ENCODE measurements at places on chromosomes 11 and 22.

DNA sequence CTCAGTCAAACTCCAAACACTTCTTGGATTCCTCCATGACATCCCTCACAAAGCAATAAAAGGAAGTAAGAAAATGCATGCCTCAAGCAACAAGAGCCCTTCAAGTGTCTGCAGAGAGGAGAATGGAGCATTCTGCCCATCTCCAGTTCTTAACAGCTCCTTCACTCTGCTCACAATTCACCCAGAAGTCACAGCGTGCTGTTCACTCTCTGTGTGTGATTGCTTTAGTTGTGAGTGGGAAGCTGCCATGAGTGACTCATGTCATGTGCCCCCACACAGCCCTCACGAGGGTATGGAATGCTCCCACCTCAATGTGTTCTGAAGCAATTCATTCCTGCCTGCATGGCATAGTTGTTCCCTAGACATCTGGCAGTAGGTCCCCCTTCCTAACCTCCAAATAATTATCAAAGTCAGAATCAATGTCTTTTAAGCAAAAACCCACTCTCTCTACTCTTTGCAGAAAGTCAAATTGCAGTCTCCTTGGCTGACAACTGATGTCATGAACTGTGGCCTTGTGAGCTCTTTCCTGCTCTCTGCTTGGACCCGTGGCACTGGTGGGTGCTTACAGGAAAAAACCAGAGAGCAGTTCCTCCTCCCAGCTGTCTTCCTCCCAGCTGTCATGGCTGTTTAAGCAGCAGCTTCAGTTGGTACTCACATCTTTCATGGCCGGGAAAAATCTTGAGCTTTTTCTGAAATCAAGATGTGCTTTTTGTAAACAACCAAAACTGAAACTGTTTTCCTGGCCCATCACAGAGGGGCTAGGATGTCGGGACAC is 112.1 kb upstream of the SPON1 start:
- DNase-seq, result no peak

GRCh38 chr22:20650294-20651207 is 123.4 kb upstream of the SERPIND1 start:
- DNase-seq, result no peak

DNA sequence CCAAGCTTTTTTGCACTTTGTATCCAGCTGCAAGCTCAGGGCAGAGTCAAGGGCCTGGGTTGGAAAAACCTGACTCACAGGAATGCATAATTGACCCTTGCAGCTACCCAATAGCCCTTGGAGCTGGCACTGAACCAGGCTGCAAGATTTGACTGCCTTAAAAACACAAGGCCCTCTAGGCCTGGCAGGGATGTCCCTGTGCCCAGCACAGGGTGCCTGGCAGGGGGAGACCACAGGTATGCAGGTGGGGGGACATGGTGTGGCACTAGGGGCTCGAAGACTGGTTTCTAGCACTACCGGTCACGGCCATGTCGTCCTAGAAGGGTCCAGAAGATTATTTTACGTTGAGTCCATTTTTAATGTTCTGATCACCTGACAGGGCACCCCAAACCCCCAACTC is 30.2 kb downstream of the SBF1 start:
- no peak for DNase-seq

DNA sequence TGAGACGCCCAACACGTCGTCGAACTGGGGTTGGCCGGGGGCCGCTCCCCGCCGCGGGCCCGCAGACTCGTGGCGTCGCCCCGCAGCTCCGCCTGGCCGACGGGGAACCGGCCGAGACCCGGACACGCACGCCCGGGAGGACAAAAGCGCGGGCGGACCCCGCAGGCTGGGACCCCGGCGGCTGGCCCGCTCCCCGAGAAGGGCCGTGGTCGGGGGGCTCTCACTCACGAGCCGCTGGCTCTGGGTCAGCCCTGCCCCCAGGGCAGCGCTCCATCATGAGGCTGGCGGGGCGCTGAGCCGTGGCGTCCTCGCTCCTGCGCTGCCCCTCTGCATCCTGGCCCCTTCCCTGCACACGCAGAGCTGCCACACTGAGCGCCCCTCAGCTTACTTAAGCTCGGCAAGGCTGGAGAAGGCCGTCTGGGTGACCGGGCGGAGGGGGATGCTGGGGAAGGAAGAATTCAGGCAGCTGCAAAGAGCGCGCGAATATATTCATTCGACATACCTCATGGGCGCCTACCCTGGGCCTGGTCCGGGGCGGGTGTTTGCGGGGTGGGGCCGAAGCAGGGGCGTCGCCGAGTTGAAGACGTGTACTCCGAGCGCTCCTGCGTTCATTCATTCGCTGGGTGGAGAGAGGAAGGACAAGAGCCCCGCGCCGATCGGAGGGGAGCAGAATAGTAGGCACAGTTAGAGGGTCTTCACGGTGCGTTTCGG is 579 bp upstream of the CYB5R2 start:
- DNase-seq, result no peak

GRCh38 chr11:65854161-65854592 is 3.8 kb downstream of the CFL1 start:
- DNase-seq, result no peak

GRCh38 chr11:74154620-74155281 is 16.1 kb downstream of the C2CD3 start:
- no peak for DNase-seq

DNA sequence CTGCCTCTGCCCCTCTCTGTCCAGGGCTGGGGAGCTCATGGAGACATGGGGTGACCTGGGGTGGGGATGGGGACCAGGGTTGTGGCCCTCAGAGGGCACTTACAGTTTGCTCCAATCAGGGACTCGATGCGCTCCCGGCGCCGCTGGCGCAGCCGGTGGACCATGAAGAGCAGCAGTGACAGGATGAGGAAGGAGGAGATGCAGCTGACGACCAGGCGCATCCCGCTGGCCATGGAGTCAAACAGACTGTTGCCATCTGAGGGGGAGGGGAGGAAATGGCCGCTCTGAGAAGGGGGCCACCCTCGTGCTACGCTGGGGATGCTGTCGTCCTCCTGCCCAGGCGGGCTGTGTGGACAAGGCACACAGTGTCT is 80.5 kb downstream of the DGCR2 start:
- no peak for DNase-seq

DNA sequence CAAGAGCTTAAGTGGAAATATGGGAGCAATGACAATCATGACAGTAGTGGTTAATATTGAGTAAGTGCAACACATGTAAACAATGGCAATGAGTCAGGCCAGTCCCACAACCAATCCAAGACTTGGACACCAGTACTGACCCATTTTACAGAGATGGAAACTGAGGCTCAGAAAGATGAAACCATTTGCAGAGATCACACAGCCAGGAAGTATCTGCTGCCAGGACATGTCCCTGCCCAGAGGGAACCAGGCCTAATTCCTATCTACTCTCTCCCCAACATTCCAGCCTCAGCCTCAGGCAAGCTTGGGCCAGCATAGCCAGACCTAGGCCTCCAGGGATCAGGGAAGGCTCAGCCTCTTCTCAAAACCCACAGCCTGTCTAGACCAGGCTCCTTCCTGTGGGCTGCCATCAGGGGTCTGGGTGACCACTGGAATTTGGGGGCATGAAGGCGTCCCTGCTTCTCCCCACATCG is 395.1 kb downstream of the MN1 start:
- DNase-seq, result no peak

DNA sequence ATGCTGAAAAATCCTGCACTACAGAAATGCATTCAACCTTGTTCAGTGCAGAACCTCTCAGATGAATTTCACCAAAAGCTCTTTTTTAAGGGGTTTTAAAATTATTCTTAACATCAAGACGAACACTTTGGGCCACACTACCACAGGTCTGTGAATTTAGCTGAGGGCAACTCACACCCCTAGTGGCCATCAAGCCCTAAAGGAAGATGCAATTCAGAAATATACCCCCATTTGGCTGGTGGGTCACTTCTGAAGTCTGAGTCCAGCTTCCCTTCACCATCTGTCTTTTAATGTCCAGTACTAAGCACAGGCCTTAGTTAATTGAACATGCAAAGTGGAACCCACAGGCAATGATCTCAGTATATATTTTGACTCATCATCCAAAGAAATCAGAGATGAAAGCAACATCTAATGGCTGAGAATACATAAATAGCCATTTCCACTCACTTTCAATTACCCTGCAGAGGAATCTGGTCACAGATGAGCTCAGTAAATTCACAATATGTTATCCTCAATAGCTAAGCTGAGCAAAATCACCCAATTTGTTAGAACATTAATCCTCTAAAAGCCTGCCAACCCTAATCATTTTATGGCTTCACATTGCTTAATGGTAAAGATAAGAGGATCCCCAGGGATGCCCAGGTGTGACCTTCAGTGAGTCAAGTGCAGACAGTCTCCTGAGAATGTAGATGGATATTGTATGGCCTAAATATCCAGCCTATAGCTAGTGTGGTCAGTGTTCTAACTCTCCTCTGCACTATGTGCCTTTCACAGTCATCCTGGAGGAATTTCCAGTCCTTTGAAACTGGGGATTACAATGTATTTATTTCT is 50.3 kb downstream of the FAM76B start:
- no peak for DNase-seq

DNA sequence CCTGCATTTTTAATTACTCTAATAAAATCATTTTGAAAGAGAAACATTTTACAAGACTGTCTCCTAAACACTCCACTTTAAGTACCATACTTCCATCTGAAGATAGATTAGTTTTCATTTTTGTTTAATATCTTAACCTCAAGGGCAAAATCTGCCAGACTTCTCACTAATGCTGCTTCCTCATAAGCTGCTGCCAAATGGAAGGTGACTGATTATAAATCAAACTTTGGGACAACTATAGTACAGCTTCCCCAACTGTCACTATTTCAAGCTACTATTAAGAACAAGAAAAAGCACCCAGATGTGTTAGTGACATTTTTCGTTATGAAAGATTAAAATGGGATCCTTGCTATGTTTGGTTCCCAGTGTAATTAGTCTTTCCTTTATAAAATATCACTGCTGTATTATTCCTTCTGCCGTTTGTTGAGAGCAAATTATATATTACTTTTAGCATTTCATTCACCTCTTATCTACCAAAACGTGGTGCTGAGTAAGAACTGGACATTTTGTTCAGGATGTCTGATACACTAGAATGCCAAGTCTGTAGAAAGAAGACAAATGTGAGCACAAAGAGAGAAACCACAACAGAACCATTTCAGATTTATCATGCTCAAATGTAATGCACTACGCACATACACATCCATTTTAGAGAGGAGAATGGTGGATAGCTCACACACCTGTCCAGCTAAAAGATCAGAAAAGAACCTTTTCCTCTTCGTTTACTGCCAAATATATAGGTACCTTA is 312.2 kb upstream of the C11orf87 start:
- no peak for DNase-seq

DNA sequence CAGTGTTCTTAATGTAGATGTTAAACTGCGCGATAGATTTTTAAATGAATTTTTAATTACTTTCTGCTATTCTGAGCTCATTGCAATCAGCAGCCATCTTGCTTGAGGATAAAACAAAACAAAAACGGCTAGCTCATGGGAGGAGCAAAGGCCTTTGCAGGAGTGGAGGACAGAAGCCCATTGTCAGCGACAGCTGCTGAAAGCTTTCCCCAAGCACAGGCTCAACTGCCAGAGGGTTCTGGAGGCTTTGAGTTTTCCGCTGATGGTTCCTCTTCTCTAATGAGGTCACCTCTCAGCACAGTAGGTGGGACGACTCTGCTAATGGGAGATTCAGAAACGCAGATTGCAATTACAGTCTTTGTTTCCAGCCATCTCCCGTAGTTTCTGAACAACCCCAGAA is 167.1 kb upstream of the TTC12 start:
- no peak for DNase-seq

DNA sequence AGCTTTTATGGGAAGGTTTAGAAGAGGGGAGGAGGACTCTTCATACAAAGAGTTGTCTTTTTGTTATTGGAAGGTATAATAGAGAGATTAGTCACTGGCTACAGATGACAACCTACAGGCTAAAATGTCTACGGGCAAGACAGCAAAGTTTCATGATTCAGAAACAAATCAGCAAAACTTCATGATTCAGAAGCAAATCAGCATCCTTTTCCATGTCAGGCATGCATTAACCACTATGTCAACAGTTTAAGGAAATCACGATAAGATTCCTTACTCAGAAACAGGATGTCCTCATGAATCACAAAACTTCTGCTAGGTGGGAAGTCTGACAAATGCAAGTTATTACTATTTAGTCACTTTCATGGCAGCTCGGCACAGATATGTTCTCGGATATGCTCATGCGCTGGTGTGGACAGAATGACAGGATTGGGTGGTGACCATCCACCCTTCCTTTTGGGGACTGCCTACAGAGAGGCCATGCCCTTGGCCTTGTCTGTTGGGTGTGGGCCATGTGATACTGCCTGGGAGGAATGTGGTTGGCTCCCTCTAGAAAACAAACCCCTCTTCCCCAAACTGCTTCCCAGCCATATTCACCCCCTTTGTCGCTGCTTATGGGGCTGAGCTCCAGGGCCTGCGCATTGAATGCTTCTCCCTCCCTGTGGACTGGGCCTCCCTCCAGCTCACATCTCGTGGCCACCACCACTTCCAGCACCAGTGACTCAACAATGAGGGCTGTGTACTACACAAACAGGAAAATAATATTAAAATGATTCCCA is 10.1 kb downstream of the C11orf91 start:
- no peak for DNase-seq

DNA sequence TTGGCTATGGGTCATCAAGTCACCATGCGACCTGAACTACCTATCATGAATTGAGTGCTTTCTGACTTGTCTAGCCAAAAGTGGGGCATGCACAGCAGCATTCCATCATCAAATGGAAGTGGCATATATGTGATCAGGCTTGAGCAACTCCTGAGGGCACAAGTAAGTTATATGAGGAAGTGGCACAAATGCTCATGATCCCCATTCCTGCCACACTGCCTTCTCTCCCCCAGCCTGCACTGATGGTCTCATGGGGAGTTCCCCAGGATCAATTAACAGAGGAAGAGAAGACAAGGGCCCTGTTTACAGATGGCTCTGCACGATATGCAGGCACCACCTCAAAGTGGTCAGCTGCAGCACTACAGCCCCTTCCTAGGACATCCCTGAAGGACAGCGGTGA is 21.8 kb downstream of the MS4A4E start:
- DNase-seq, result no peak

- no peak for DNase-seq
Observed at GRCh38 chr11:127103586-127104388, 103.2 kb upstream of the KIRREL3 start.

GRCh38 chr11:75773595-75774353 is 5.2 kb downstream of the DGAT2 start:
- DNase-seq, result no peak
